ENCODE measurements at places on chromosomes 13 and 19.

DNA sequence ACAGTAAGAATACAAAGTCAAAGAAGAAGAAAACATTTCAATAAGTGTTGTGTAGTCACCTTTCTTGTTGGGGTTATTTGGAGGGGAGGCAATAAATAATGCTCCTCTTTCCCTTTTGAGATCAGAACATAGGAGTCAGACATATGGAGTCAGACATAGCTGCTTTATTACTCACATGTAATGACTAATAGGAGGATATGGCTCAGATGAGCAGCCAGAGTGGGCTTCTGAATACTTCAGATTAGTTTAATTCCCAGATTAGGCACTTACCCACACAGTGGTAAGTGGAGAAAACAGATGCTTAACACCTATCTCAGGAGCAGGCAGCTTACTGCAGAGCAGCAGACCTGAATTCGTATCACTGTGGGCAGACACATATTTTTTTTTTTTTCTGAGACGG is 31.7 kb upstream of the C1QTNF9B start:
- DNase-seq: no peak

- DNase-seq: no peak
These were observed 30.9 kb upstream of the ADGRE5 start for GRCh38 chr19:14350302-14350701.

DNA sequence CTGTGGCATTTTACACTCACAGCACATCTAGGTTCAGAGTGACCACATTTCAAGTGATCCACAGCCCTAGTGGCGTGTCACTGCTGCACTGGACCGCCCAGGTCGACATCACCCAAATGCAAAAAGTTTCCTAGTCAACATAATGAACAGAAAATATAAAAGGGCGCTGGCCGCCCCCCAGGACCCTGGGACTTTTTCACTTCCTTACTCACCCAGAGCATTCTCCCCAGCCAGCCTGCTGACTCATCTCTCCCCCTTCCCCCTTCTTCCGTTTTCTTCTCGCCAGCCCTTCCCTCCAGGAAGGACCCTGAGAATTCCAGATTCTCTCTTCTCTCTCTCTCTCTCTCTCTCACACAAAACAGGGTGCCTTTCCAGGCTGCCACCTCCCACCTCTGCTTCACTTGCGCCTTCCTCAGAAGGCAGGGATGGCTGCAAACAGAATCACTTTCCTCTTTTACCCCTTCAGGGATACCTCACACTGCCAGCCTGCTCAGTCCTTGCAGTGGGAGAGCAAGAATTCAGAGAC is 21.0 kb upstream of the GRWD1 start:
- no peak for DNase-seq

- DNase-seq: no peak
These were observed 35.2 kb upstream of the MIR17HG start for GRCh38 chr13:91312324-91312723.

DNA sequence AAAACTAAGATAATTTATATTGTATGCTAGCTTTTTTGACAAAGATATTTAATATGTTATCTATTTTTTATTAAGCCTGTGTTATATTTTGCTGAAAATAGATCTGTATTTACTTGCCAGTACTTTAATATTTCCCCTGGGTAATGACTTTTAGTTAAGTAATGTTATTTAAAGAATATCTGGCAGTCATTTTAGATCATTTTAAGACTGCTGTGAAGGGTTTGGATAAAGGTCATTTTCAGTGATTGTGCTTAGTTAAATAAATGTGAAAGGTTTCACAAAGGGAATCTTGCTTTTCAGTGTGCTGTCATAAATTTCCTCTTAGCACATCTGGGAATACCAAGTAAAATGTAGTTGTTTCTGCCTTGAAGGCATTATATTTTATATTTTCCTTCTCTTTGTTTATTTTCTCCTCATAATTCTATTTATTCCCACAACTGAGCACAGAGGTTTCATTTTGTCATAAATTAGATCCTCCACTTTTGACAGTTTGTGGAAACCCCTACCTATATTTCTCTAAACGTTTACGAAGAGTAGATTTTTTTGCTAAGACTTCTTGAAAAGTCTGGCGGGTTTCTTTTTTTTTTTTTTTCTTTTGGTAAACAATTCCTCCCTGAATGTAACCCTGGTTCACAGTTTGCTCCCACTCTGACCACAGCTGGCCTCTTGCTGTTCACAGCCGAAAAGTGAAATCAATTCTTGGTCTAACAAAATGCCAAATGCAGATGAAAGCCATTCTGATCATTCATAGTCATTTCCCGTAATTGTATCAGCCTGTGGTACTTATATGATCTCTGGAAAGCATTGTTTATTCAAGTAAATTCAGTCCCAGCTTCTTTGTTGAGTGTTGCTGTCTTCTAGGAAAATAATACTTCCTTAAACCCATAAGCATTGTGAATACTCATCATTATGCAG is 87.8 kb downstream of the MAB21L1 start:
- DNase-seq: no peak

- DNase-seq: no peak
These were observed 26.3 kb upstream of the UQCRFS1 start for GRCh38 chr19:29239213-29239776.

DNA sequence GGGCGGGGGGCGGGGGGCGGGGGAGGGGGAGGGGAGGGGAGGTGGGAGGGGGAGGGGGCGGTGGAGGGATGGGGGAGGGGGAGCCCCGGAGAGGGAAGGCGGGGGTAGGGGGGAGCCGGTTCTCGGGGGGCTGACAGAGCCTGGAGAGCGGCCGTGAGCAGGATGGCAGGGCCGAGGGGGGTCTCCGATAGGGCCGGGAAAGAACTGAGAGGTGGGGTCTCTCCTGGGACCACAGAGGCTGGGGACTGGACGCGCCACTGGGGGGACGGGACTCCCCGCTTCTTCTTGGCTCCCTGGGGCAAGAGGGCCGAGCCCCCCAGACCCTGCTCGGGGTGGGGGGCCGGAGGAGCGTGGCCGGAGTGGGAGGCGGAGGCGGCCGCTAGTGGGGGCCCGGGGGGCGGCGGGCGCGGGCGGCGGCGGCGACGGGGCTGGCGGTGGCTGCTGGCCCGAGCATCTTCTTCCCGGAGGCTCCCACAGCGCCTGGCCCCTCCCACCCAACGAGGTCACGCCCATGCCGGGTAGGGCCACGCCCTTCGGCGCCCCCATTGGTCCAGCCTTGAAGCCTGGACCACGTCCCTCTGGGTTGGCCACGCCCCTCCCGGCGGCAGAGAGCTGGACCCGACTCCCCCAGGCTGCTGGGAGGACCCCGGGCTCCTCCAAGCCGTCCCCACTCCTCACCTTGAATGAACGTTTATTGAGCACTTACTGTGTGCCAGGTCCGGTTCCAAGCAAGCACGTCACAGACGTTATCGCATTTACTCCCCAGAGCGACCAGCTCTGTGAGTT is at the start of gene NOVA2:
TSS of gene NOVA2 (minus strand) at position 313 of the 786 bp plus-strand sequence. CDS start 514 bp downstream, outside the sequence.
- DNase-seq: no peak

GRCh38 chr13:31903111-31903815 is 128.3 kb upstream of the FRY start:
- no peak for DNase-seq

- no peak for DNase-seq
These were observed 2.1 kb downstream of the DAPK3 start for GRCh38 chr19:3968556-3969434.

GRCh38 chr13:73162912-73163911 is 104.4 kb downstream of the KLF5 start:
- no peak for DNase-seq
